Mesothelial cell of epicardium (in vitro differentiated cells): ENCODE measurements at places on chromosomes 11 and 22. TPM values are rescaled to one million over a fixed set of nuclear protein-coding genes. Genes with fewer than 3 reads are reported as not detected.

DNA sequence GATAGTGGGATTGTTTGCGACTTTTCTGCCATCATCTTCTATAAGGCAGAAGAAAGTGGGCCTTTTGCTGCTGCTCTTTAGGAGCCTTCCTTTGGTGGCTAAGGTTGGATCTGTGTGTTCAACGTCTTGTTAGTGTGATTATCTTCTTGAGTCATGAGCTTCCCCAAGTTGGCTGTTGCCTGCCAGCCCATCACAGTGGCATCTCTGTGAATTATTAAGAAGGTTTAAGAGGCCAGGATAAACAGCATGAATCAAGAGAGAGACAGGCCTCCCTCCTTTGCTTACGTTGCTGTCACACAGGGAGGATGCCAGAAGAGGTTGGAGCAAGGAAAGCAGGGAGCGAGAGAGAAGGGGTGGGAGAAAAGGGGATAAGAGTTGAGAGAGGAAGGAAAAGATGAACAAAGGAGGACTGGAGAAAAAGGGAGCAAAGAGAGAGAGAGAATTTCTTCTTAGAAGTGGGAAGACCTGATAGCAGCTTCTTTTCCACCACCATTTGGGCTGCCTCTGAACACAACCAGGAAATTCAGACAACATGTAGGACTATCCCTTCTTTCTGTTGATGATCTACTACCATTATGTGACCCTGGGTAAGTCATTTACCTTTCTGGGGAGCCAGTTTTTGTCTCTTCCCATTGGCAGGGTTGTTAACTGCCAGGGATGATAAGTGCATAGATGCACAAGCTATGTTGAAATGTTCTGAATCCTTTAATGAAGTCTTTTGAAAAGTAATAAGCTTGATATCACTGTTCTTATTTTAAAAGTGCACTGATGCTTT, 126.5 kb downstream of the NAV2 start:
- H3K4me3 ChIP-seq = no peak overlapping the region
- no peak overlapping the region for H3K27ac ChIP-seq
- no peak for DNase-seq
- H3K4me1 ChIP-seq = peaks cover 4% of the 10 kb centered on the region
- H3K27me3 ChIP-seq = no peaks in the 10 kb centered on the region

DNA sequence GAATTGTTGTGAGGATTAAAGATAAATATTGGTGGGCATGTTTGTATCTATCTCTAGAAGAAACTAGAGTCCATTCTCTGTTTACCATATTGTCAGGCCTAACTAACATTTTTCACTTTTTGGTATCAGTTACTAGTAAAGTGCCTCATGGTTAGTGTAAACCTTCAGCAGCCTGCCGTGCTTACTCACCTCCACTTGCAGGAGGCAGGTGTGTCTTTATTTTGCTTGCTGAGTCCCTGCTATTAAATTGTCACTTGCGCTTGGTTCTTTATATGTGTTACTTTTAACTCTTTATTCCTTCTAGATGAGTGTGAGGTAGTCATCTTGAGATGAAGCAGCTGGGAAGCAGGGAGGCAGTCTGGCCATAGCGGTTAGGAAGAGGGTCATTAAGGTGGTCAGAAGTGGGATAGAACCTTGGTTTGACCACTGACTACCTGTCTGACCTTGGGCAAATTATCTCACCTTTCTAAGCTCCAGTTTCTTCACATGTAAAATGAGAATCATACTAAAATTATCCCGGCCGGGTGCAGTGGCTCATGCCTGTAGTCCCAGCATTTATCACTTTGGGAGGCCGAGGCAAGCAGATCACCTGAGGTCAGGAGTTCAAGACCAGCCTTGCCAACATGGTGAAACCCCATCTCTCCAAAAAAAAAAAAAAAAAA, 21.2 kb downstream of the PPP6R3 start:
- no peak overlapping the region for H3K4me3 ChIP-seq
- H3K27ac ChIP-seq = peak overlapping the region; percentile 70
- peaks cover 48% of the 10 kb centered on the region for H3K36me3 ChIP-seq

GRCh38 chr11:44913502-44913901, 37.2 kb downstream of the TP53I11 start:
- no peaks in the 10 kb centered on the region for H3K27me3 ChIP-seq
- no peaks in the 10 kb centered on the region for H3K36me3 ChIP-seq
- no peak for DNase-seq
- peaks cover 10% of the 10 kb centered on the region for H3K4me1 ChIP-seq
- no peak overlapping the region for H3K4me3 ChIP-seq
- no peak overlapping the region for H3K27ac ChIP-seq

DNA sequence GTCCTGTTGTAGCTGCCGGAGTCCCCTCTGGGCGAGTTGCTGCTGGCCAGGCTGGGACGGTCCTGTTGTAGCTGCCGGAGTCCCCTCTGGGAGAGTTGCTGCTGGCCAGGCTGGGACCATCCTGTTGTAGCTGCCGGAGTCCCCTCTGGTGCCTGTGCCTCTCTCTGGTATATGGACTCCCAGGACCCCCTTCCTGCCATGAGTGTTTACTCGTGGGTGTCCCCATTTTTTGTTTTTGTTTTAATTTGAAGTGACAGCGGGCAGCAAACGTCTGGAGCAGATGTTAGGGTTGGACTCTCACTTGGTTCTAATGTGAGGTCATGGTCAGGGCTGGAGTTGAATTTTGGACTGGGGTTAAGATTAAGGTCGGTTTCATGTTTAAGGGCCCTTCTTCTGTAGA, 14.2 kb downstream of the SHANK3 start:
- H3K4me3 ChIP-seq = no peak overlapping the region
- no peak overlapping the region for H3K27ac ChIP-seq
- peaks cover 28% of the 10 kb centered on the region for H3K27me3 ChIP-seq
- peaks cover 2% of the 10 kb centered on the region for H3K36me3 ChIP-seq
- H3K4me1 ChIP-seq = no peaks in the 10 kb centered on the region

- peaks cover 2% of the 10 kb centered on the region for H3K27me3 ChIP-seq
- H3K4me1 ChIP-seq = peaks cover 43% of the 10 kb centered on the region
- no peak overlapping the region for H3K4me3 ChIP-seq
- no peak overlapping the region for H3K27ac ChIP-seq
- no peak for DNase-seq
- no peaks in the 10 kb centered on the region for H3K36me3 ChIP-seq
Observed at GRCh38 chr11:70108250-70108649, 30.1 kb downstream of the ANO1 start.

GRCh38 chr11:130037058-130037457, 32.6 kb upstream of the APLP2 start:
- no peaks in the 10 kb centered on the region for H3K27me3 ChIP-seq
- peaks cover 2% of the 10 kb centered on the region for H3K4me1 ChIP-seq
- no peak overlapping the region for H3K27ac ChIP-seq

GRCh38 chr11:28976801-28977145, 868.6 kb downstream of the METTL15 start:
- no peak overlapping the region for H3K27ac ChIP-seq
- H3K36me3 ChIP-seq = no peaks in the 10 kb centered on the region
- no peak overlapping the region for H3K4me3 ChIP-seq
- H3K4me1 ChIP-seq = peaks cover 9% of the 10 kb centered on the region
- no peaks in the 10 kb centered on the region for H3K27me3 ChIP-seq

- DNase-seq = no peak
- no peaks in the 10 kb centered on the region for H3K36me3 ChIP-seq
- H3K27ac ChIP-seq = no peak overlapping the region
- peaks cover 3% of the 10 kb centered on the region for H3K27me3 ChIP-seq
Observed at GRCh38 chr11:83558281-83558680, 272.1 kb upstream of the CCDC90B start.

The YAP1 gene
- 186 to 194 TPM (median 193 TPM) in 3 replicates for total RNA-seq
